ENCODE measurements at places on chromosomes 2 and 18.

DNA sequence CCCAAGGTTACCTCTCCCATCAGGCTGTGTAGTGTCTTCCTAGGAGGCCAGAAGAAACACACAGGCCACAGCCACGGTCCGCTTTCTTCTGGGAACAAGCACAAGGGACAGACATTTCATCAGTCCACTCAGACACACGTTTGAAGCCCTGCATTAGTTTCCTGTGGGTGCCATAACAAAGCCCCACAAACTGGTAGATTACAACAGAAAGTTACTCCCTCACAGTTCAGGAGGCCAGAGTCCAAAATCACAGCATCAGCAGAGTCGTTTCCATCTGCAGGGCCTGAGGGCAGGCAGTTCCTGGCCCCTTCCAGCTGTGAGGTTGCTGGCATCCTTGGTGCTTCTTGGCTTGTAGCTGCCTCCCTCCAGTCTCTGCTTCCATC, 8.8 kb upstream of the PRLH start:
- DNase-seq = no peak

DNA sequence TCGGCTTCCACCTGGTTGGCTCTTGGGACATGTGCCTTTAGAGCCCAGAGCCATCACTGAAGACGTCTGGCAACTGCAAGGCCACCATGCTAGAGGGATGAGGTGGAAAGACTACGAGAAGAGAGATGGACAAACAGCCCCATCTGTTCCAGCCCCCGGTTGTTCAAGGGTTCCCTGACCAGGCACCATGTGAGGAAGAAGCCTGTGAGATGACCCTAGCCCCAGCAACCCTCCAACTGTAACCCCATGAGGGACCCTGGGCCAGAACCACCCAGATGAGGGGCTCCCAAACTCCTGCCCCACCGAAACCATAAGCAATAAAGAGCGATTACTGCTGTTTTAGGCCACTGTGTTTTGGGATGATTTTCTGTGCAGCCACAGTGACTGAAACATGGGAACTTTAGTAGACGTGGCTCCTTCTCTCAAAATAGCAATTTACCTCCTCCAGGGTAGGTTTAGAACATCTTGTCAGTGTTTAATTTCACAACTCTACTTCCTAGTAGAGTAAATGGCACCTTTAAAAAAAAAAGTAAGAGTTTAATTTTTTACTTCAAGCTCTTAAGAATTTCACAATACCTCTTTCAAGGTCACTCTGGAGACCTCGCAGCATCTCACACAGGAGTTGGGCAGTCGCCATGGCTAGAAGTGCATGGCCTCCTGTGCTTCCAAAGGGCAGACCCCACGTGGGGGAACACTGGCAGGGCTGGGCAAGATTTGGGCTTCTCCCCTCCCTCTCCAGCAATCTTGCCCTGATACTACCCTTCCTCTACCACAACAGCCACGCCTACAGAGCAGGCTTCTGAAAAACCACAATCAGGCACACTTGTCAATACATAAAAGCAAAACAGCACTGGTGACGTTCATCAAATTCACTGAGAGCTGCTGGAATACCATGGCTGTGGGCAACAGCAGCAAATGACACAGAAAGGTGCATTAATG, 48.8 kb downstream of the TMEM163 start:
- no peak for DNase-seq

DNA sequence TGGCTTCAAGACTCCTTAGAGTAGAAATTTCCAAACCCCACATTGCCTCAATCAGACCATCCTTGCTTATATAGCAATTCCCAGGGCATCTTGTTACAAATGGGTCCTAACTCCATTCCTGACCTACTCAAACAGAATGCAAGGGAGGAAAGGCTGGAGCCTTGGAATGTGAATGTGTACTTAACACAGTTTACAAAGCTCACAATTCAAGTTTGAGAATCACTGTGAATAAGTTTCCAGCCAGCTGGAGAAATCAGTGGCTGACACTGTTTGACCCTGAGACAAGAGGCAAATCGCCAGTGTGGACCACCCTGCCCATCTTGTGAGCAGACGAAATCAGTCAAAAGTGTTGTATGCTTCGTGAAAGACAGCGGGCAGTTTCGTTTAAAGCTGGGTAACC, 65.5 kb downstream of the SOWAHC start:
- no peak for DNase-seq

- DNase-seq = no peak
Measured at GRCh38 chr2:207920321-207920720, 105.0 kb downstream of the PLEKHM3 start.

DNA sequence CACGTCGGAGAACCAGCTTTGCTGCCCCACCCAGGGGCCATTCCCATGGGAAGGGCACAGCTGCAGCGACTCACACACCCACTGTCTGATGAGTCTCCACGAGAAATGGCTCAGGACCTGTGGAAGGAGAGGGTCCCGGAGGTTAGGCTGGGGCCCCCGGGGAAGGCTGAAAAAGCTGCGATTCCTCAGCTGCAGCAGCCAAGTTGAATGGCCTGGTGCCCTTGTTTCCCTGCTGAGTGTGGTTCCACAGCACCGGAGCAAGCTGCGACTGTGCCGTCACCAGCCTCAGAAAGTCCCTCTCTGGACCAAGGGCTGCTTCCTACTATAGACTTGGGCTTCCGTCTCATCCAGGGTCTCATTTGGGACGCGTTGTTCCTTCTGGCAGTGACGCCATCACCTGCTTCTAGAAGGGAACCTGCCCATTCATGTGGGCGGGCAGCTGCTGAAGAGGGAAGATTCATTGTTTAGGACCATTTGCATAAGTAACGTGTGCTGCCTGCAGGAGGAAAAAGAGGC, 180.2 kb downstream of the INHBB start:
- no peak for DNase-seq

DNA sequence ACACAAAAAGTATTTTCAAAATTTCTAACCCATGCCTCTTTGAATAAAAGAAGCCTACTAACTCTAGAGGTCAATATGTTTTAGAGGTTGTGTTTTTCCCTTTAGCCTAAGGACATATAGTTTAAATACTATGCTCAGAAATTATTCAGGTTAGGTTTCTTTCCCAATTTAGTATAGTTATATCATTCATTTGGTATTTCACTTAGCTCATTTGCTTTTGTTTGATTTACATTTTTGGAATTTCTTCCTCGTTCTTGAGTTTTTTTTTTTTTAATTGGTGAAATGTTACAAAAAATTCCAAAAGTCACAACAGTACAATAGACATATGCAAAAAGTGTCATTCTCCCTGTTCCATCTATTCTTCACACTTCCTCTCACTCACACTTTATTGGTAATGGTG, 371.3 kb upstream of the TNP1 start:
- peak; percentile 18 for DNase-seq

- DNase-seq = no peak
Measured at GRCh38 chr2:173062801-173063200, 12.8 kb upstream of the MAP3K20 start.

DNA sequence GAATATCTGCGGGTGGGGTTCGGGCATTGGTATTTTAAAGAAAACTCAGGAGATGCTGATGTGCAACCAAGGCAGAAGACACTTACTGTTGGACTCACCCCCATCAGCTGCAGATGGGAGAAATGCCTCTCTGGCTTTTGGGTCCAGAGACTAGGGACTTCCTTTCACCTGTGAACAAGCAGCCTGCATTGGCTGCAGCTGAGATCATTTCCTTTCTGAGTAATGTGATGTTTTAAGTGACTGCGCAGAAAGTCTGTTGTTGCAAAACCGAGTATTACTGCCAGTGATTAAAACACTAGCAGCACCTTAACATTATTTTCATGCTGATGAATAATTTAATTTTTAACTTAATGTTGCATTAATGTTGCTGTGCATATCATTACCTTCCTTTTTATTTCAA, 143.0 kb downstream of the TSN start:
- peak; percentile 75 for DNase-seq

DNA sequence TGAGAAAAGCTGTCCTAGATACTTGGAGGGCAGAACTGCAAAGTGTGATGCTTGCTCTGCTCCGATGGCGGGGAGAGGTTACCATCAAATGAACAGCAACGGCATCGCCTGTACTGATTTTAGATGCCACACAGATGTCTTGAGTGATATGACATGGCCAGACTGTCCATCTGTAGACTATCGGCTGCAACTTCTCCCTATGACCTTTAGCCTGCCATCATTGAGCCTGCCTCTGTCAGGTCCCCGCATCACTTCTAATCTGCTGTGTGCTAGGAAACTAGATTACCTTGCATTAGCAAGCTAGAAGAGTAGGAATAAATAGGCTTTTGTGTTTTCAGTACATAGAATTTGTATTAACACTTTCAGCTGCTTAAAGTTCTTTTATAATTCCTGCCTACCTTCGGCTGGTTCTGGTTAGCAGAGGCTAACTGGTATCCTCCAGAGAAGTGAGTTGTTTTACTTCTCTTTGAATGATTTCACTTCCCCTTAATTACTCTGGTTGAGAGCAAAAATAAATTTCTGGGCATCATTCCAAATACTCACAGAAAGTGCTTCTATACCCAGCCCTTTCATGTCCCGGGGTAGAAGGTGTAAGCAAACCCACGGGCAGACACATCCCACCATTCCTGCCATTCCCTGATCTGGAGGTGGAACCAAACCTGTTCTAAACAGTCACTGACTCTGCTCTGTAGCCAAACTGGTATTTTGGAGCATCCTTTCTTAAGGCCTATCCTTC, 24.0 kb downstream of the GAREM2 start:
- DNase-seq = no peak

GRCh38 chr18:73752965-73753364, 394.7 kb downstream of the FBXO15 start:
- DNase-seq = peak; percentile 34

- peak; percentile 89 for DNase-seq
Measured at GRCh38 chr2:222722327-222722946, 51.0 kb downstream of the MOGAT1 start.

DNA sequence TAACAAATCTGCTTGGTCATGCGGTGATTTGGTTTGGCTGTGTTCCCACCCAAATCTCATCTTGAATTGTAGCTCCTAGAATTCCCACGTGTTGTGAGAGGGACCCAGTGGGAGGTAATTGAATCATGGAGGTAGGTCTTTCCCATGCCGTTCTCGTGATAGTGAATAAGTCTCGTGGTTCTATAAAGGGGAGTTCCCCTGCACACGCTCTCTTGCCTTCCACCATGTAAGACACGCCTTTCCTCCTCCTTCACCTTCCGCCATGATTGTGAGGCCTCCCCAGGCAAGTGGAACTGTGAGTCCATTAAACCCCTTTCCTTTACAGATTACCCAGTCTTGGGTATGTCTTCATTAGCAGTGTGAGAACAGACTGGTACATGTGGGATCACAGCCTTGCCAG, 36.7 kb downstream of the TRABD2A start:
- DNase-seq = no peak

DNA sequence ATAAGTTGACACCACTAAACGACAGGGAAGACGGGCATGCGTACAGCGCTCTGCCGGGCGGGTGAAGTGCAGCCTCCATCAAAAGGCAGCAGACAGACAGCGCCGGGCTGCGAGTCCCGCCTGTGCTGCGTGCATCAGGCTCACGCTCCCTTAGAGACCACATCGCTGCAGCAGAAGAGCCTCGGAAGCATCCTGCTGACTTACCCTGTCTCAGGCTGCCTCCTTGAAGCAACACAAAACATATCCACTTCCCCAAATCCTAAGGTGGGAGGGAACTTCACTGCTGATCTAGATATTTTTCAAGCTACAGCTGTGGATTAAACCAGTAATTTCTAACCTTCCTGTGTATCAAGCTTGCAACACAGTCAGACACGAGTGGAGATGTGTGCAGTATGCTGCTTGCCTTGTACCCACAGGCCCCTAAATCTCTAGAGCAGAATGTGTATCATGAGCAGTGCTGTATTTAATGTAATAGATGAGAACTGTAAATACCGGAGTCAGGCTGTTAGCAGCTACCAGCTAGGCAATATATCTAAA, 6.4 kb downstream of the MYT1L start:
- no peak for DNase-seq

- DNase-seq = no peak
Measured at GRCh38 chr2:107263628-107264027, 377.7 kb upstream of the ST6GAL2 start.

- no peak for DNase-seq
Measured at GRCh38 chr18:45231617-45232016, 383.7 kb upstream of the SLC14A2 start.

Measured in fibroblast of pulmonary artery (primary cell).